ENCODE measurements at places on chromosomes 6 and 20.
A peak's percentile ranks its signal among the peaks of the same experiment; 100 is the strongest.

GRCh38 chr20:53716395-53716794 lies 122.8 kb upstream of the ZNF217 start:
- DNase-seq: no peak

DNA sequence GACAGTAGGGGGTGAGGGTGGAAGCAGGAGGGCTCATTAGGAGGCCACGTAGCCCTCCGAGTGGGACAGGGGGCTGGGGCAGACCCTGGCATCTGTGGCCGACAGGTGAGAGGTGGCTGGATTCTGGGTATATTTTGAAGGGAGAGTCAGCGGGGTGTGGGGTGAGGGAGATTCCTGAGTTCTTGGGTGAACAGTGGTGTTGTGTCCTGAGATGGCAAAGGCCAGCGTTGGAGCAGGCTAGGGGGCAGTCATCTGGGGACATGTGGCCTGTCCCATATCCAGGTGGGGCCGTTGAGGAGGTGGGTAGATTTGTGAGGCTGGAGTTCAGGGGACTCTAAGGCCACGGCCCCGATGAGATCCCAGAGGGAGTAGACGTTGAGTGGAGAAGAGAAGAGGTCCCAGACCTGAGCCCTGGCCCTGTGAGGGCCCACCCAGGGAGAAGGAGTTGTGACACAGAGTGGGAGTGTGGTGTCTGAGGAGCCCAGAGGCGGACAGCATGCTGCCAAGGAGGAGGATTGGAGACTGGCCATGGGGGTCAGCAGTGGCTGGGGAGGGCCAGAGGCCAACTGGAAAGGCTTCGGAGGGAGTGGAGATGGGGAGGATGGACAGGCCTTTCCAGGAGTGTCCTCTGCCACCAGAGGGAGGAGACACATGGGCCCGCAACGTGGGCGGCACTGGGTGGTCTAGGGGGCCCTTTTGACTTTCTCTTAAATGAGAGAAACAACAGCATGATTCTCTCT lies 19.6 kb downstream of the PACSIN1 start:
- DNase-seq: no peak

GRCh38 chr6:158589366-158589765 lies 29.5 kb downstream of the TMEM181 start:
- DNase-seq: no peak

DNA sequence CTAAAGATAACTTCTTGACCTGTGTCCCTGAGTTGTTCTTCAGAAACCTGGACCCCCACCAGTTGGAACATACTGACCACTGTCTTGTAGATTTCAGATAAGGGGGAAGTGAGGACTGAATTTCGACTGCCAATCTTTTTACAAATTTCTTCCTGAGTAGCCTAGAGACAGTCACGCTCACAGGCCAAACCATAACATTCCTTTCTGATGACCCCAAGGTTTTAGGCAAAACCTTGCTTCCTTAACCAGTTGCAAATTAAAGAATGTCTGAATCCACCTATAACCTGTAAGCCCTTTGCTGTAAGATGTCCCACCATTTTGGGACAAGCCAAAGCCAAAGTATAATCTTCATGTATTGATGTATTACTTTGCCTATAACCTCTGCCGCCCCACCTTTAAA lies 306.9 kb downstream of the LRFN2 start:
- DNase-seq: no peak

DNA sequence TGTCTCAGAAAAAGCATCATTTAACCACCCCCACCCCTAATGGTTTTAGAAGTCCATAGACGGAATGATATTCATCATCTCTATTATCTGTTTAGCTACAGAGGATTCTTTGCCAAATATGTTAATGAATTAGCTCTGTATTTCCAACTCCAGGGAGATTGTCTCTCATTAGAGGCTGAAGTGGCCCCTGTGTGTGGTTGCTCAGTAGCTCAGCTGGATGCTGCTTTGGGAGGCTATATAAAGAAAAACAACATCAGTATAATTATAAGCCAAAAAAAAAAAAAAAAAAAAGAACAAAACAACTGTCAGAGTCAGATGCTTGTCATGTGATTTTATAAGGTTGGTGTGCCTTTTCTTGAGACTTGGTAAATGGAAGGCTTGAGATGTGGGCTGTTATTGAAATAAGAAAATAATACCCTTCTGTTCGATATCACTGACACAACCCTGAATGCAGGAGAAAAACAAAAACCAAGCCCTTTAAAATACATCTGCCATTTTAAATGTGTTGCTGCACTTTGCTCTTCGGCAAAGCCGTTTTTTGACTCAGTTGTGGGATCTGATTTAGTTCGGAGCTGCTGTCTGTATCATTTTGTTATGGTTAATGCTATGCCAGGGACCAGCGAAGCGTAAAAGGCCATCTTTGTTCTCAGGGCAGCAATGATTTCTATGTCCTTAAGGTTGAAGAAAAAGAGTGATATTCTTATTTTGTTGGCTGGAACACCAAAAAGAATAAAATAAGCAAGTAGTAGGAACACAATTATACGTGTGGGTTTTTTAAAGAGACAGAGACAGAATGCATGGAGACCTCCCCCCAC lies 422.6 kb downstream of the QKI start:
- no peak for DNase-seq

GRCh38 chr20:23085436-23086055 lies 578 bp downstream of the CD93 start:
- DNase-seq: no peak

GRCh38 chr20:42483730-42484303 lies 705.9 kb downstream of the PTPRT start:
- no peak for DNase-seq

- DNase-seq: peak; percentile 51
These were observed 703 bp downstream of the EPHA7 start for GRCh38 chr6:93418408-93419303.

- DNase-seq: no peak
These were observed 143.3 kb downstream of the TINAG start for GRCh38 chr6:54451516-54451915.

- DNase-seq: peak; percentile 99
These were observed 19.9 kb downstream of the ATXN1 start for GRCh38 chr6:16741112-16742016.
